ENCODE measurements at places on chromosomes 3 and 15.

GRCh38 chr3:131502530-131503319 lies at the start of gene MRPL3:
TSS of gene MRPL3 (minus strand) at chr3:131502971. CDS start at chr3:131502821, 150 bp downstream.
- peak; percentile 78 for DNase-seq

DNA sequence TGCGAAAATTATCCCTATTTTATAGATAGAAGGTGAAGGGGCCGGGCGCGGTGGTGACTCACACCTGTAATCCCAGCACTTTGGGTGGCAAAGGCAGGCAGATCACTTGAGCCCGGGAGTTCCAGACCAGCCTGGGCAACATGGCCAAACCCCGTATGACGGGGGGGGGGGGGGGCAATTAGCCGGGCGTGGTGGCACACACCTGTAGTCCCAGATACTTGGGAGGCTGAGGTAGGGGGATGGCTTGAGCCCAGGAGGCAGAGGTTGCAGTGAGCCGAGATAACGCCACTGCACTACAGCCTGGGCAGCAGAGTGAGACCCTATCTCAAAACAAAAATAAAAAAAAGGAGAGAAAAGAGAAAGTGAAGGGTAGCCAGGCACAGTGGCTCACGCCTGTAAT lies 1.4 kb downstream of the AAGAB start:
- DNase-seq: no peak

- DNase-seq: no peak
Measured at GRCh38 chr3:151205482-151205881, 2.5 kb upstream of the GPR171 start.

DNA sequence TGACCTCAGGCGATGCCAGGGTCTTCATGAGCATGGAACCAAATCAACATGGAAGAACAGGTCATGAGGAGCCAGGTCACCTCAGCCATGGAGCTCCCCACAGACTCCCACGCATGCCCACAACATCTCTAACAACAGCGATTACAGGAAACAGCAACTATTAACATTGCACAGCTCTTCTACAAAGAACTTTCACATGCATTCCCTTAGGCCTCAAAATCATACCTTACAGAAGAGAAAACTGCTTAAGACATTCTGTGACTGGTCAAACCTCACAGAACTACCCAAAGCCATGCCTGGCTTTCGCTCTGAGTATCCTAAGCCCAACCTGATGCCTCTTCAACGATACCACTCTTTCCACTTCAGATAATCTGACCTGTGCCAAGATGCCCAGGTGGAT lies 117.8 kb downstream of the OXNAD1 start:
- no peak for DNase-seq

DNA sequence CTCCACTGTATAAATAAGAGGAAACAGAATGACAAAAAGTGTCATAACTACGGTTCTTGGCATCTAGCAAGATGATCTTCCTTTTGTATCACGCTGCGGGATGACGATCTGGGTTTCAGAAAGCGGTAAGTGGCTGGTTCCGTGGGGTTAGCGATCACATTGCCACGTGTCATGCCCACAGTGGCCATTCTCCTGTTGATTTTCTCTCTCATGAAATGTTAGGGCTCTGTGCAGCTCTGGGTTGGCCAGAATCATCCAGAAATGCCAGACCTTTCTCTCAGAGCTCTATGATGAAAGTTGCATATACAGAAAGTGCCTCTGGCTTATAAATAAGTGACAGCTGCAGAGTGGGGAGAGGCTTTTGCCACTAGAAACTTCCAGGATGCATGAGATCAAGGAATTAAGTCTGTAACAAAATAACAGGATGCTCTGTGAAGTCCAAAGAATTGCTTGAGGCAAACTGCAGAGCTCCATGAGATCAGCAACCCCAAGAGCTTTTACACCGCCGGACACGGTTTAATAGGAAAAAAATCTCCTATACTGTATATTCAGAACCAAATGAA lies 71.6 kb downstream of the ABTB1 start:
- DNase-seq: no peak

- DNase-seq: no peak
Measured at GRCh38 chr3:111608383-111608782, 13.2 kb upstream of the ZBED2 start.

DNA sequence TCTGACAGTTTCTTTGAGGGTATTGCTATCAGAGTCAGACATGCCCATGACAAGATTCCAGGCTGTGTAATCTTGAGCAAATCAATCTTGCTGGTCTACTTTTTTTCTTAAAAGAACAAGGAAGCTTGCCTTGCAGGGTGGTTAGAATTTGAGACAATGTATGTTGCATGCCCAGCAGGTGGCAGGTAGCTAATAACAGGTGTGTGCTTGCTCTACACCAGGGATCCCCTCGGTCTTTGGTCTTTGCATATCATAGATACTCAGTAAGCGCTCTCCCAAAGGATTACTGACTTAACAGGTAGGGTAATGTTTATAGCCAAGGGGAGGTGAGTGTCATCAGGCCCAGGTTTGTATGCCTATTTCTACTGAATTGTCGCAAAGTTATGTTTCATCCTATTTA lies 37.3 kb downstream of the CACNA1D start:
- no peak for DNase-seq

DNA sequence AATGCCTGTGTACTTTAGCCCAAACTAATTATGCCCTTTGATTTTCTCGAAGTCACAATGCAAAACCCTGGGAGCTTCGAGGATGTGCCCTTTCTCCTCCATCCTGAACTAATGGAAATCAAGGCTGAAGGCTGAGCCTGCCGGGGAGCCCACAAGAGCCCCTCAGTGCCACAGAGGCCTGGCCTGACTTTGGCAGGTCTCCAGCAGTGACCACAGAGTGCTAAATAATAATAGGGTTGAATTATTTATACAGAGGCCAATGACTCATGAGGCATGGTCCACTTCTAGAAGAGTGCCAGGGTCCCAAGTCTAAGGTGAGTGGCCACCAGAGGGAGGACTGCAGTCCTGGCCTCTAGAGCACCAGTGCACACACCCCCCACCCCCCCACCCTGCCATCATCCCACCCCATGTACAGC lies 19.1 kb upstream of the GLCE start:
- no peak for DNase-seq

DNA sequence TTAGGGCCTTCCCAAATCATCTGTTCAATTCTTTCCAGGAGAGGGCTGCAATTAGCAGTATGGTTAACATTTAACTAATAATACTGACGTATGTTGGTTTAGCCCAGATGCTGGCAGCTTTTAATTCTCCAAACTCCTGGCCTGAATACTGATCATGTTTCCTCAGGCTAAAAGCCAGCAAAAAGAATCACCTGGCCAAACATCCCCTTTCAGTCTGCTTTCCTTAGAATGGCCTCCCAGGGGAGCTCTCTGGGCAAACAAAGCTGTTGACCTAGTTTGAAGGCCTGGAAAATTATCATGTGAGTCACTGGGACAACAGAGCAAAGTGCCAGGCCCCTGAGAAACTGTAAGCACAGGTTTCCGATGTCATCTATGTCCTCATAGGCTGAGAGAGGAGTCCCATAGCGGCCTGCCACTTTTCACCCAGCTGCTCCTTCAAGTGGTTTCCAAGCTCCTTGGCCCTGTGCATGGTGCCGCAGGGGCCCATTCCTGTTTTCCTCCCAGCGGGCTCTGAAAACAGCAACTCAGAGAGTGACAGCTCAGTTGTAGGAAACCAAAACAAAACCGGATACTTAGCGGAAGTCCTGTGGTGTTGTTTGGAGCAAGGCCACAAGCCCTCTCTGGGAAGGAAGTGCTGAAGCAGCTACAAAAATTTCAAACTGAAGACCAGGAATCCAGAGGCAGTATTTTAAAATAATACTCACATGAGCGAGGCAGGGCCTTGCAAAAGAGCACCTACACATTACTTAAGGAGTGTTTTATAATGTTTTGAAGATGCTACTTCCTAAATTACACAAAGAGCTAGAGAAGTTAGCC lies 36.5 kb upstream of the RAB11A start:
- peak; percentile 69 for DNase-seq

GRCh38 chr15:68526784-68527183 lies 52.0 kb upstream of the CORO2B start:
- DNase-seq: no peak

Data from NCI-H187 (cell line).